ENCODE measurements at places on chromosomes 1 and 21.

GRCh38 chr1:48031676-48032075 is 34.5 kb upstream of the TRABD2B start:
- no peak for DNase-seq

DNA sequence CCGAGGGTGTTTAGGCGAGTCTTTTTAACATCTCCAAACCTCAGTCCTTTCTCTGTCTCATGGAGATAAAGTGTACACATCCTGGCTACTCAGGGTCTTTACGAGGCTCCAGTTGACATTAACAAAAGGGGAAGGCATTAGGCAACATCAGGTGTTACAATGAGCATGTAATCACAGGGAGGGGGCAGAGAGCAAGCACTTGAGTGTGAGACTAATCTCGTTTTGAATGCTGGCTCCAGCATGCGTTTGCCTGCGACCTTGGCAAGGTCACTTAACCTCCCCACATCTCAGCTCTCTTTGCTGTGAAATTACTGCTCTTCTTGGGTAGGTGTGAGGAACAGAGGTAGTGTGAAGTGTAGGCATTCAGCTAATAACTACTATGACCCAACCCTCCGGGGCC is 3.1 kb downstream of the TNNT2 start:
- no peak for DNase-seq

DNA sequence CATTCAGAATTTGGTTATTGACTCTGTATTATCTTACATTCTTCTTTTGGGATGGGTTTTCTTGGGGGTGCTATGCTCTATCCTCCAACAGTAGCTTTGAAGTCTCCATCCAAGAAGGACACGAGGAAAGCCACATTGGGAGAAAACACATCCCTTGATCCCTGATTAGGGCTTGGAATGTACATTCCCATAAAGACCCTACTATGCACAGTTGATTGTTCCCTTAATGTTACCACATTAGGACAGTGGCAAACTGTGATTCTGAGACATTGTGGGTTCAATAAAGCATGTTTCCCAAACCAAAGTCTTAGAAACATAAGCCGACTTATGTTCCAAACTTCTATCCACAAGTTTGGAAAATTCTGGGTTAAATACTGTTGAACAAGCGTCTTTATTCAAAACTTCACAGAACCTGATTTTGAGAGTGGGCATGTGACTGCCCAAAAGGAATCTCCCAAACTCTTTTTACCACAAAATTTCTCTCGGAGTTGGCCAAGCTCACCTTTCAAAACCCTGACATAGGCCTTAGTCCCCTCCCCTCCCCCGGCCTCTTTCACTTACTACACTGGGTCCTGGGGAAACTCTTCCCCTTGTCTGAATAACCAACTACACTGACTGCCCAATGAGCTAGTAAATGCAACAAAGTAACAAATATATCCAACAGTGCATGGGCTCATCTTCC is 177.0 kb upstream of the KAZN start:
- no peak for DNase-seq

- DNase-seq, result no peak
These were observed 208.3 kb upstream of the RUNX1 start for GRCh38 chr21:35257413-35257812.

DNA sequence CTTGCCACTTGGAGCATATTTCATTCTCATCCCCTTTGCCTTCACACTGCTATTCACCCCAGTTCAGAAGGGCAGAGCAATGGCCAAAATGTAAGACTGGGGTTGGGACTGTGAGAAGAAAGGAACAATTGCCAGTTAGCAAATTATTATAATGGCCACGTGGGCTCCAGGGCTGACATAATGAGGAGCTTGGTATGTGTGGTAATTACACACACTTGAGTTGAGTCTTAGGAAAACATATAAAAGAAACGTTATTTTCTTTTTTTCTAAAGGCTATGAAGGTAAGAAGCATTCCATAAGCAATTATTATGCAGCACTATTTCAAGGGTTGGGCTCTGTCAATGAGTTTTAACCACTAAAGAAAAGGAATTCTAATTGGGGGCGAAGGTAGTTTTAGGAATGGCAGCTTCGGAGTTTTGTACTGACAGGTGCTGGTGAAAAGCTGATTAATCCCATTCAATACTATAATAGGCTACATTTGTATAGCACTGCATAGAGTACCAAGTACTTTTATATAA is 32.5 kb upstream of the BCL10 start:
- DNase-seq, result no peak

GRCh38 chr1:225813214-225813964 is 3.5 kb downstream of the EPHX1 start:
- DNase-seq, result no peak

GRCh38 chr1:69215883-69216282 is 351.8 kb upstream of the LRRC7 start:
- no peak for DNase-seq

DNA sequence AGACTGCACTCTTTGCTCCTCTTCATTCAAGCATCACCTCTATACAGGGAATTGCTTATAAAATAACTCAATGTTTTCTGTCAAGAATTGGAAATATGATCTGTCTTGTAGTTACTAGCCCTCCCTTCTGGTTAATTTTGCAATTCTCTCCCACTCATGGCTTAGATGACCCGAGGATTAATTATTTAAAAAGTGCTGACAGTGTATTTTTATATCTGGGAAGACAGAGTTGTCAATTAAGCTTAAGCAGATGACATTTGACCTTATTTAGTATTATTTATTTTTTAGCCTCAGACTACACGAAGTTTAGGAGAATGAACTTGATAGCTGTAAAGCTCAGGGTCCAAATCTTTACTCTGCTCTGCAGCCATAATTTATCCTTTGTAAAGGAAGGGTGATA is 538.5 kb downstream of the NEGR1 start:
- no peak for DNase-seq

DNA sequence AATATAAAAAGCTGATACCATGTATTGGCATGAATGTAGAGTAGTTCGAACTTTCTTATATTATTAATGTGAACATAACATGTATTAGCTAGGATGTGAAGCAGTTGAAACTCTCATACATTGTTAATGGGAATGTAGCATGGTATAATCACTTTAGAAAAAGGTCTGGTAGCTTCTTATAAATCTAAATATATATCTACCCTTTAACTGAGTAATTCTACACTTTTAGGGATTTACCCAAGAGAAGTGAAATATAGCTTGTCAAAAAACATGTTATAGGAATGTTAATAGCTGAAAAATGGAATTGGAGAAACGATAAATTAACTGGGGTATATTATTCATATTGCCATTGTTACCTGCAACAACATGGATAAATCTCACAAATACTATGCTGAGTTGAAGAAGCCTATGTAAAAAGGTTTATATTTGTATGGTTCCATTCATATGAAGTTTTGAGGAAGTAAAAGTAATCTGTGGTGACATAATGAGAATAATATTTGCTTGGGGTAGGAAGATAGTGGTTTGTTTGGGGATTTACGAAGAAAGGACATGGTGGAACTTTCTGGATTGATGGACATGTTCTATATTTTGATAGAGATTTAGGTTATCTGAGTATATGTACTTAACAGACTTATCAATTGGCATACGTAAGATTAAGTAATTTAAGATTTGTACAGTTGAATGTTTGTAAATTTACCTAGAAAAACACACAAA is 76.6 kb downstream of the MAST2 start:
- DNase-seq, result no peak

- DNase-seq, result no peak
These were observed 56.3 kb upstream of the COA6 start for GRCh38 chr1:234316937-234317336.

- no peak for DNase-seq
These were observed 299.3 kb downstream of the DISC1 start for GRCh38 chr1:231925864-231926263.

- DNase-seq, result no peak
These were observed 22.3 kb downstream of the ZBTB8B start for GRCh38 chr1:32487182-32487581.

- no peak for DNase-seq
These were observed 139.1 kb downstream of the BRINP2 start for GRCh38 chr1:177309880-177310279.

DNA sequence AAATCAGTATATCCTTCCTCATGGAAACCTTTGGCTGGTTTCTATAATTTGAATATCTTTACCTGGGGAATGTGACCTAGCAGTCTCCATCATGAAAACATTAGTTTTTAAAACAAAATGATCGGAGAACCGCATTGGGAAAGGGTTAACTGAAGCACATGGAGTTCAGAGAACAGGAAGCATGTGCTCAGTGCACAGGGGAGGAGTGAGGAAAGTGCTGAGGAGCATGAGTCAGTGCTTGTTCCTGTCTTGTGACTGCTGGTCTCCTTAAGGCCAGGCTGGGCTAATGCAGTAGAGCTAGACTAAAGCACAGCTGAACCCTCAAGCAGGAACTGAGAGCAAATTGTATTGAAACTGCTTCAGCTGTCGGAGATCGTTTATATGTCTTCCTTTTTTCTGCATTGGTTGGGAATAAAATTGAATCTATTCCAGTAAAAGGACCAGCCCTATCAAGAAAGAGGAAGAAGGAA is 5.8 kb downstream of the IFI16 start:
- DNase-seq, result peak; percentile 28

DNA sequence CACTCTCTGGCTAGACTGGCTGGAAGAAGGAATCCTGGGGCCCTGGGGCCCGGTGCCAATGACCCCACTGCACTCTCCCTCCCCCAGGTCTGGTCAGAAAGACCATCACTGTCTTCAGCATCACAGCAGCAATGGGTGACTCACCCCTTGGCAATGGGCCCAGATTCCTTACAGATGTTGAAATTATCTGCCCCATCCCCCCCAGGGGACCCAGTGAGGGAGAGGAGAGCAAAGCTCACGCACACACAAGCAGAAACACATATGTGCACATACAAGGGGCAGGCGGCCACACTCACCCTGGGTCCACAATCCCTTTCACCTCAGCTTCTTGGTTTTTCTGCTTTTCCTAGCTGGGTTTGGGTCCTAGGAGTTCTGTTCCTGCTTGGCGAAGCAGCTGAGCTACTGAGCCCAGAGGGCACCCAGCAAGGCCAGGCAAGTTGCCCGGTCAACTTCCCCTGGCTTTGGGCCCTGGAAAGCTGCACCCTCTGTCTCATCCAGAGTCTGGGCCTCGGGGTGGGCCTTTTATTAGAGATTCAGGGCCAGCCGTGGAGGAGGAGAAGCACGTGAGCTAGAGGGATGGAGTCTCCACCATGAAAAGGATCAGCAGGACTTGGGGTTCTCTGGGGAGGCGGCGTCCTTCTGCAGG is 2.6 kb downstream of the COL16A1 start:
- DNase-seq, result no peak

GRCh38 chr1:150364231-150365003 is 470 bp downstream of the RPRD2 start:
- DNase-seq, result no peak

GRCh38 chr1:198096390-198096789 is 60.4 kb upstream of the NEK7 start:
- no peak for DNase-seq

DNA sequence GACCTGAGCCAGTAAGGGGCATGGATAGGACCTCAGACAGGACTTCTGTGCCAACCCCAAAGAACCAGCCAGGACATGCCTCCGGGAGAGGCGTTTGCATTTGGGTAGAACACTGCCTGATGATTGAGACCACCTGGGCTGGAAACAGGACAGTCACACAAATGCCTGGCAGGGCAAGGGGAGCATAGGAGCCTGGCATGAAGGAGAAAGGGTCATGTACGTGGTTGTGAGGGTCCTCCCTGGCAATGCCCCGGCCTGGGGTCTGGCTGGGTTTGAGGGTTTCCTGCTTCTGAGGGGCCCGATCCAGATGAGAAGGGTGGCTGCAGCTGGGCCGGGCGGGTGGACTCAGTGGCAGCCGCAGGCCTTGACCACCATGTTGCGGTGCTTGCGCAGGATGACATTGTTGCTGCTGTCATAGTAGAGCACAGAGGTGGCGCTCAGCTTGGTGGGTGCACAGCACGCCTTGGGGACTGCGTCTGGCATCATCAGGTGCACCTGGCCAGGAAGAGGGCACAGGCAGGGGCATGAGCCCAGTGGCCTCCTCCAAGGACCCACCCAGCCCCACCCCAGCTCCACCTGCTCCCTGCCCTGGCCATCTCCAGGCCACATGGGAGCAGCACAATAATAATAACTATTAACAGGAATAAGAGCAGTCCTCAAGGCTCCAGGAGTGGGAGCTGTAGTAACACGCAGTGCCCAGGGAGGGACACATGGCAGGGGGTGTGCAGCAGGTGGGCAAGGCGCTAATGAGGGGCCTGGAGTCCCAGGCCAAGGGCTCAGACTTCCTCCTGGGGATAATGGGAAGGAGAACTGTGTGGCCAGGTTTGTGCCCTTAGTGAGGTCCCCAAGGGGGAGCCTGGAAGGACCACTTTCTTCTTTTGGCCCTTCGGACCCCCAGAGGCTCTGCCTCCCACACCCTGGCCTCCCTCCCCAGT is 10.8 kb downstream of the OXCT2 start:
- no peak for DNase-seq

- DNase-seq, result no peak
These were observed 54.7 kb upstream of the BEND5 start for GRCh38 chr1:48831120-48831978.

- DNase-seq, result no peak
These were observed 5.5 kb downstream of the CFAP410 start for GRCh38 chr21:44333509-44334328.

DNA sequence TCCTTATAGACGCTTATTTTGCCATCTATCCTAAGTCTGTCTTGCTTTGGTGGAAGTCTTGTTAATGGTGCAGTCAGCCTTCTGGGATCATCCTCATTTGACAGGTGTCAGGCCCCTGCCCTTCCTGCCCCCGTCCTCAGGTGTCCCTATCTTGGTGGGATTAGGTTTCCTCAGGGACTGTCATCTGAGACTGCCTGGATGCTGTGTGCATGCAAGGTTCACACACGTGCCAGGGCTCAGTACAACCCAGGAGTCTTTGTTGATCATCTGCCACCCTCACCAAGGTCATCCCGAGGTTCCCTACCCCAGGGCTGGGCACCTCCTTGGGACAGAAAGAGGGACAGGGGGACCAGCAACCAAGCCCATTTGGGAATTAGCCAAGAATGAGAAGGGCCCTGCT is 18.0 kb downstream of the PADI2 start:
- DNase-seq, result no peak
